Kidney epithelial cell (primary cell): ENCODE measurements at places on chromosomes 4 and X.

GRCh38 chr4:147828331-147828905 is 96.5 kb downstream of the ARHGAP10 start:
- DNase-seq = no peak

- peak; percentile 86 for DNase-seq
Measured at GRCh38 chr4:120865985-120866384, 56.5 kb downstream of the PRDM5 start.

DNA sequence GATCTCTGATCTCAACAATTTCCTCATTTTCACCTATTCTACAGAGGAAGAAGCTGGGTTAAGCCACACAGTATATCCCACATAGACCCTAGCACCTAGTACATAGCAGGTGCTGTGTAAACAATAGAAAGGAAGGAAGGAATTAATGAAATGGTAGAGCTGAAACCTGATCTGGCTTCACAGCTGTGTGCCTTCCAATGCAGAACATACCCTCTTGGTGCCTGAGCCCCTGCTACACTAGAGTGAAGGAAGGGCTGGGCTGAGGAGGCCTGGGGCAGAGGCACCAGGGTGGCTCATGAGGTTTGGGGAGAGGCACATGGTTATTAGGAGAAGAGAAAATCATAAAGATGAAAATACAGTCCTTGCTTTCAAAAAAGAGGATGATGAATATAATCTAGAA is 21.3 kb downstream of the LRRC66 start:
- no peak for DNase-seq

- no peak for DNase-seq
Measured at GRCh38 chr4:113905301-113905700, 74.1 kb downstream of the ARSJ start.

DNA sequence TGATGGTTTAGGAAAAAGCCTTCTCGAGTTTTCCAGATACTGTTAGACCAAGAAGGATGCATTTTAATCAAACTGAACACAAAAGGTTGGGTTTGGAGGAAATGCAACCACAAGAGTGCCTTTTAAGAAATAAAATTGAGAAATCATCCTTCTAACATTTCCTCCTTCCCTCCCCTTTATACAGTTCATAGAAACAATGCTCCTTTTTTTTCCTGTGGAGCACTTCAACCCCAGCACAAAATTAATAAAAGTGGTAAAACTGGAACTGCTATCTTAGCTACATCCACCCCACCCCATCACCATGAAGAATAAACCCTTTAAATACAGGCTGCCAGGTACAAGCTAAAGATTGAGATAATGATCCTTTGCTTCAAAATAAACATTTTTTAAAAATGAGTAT is 211.1 kb downstream of the RELL1 start:
- DNase-seq = no peak
